AG08395 (cell line): ENCODE measurements at places on chromosomes 16 and 17.

DNA sequence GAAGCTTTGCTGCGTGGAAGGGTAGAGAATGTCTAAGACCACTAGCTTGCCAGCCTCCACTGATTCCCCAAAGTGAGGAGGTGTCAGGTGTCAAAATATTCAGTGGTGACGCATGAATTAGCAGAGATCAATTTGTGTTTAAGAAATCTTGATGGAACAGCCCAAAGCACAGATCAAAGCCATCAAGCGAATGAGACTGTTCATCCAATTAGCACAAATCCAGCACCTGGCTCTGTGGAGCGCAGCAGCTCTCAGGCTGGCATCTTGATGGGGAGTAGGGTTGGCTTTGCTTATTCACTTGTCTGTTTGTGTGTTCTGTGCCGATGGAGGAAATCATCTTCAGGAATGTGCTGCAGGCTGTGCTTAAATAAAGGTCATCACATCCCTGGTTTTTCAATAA is 456.8 kb upstream of the CCL2 start:
- DNase-seq: no peak

GRCh38 chr16:57036945-57037344 is 47.6 kb downstream of the NLRC5 start:
- DNase-seq: no peak

- peak; percentile 74 for DNase-seq
Observed at GRCh38 chr16:813204-813915, 12.8 kb upstream of the GNG13 start.

- DNase-seq: no peak
Observed at GRCh38 chr17:76789235-76789788, 51.4 kb downstream of the MFSD11 start.

DNA sequence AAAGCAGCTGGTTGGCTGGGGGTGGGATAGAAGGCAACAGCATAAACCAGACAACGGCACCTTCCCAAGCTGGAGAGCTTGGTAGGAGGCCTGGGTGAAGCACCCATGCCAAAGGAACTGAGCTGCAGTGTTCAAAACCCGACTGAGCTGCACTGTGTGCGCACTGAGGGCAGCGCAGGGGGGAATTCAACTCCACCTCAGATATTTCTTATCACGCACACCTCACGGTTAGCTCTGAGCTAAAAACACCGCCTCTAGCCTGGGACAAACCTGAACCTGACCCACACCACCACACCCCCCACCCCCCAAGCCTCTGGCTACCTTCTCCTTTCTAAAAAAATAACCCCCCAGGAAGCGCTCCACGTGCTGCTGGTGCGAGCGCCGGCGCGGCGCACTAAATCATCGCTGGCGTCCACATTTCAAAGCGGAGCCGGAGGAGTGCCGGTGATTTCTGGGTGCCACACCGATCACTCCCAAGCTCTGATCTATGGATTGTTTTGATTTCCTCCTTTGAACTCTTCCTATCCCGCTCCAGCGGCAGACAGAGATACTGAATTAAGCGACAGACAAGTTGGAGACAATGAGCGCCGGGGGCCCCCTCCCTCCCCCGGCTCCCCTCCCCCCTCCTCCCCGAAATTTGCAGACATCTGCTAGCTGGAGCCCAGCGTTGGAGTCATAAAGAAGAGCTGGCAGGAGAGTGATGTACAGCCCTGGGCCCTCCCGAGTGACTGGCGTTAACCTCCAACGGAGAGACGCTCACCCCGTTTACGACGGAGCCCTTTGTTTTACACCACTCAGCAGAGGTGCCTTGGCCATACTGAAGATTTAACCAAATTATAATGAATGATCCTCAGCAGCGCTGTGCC is 85.0 kb downstream of the NOG start:
- DNase-seq: no peak

- no peak for DNase-seq
Observed at GRCh38 chr17:37830151-37830993, 85.5 kb upstream of the HNF1B start.

DNA sequence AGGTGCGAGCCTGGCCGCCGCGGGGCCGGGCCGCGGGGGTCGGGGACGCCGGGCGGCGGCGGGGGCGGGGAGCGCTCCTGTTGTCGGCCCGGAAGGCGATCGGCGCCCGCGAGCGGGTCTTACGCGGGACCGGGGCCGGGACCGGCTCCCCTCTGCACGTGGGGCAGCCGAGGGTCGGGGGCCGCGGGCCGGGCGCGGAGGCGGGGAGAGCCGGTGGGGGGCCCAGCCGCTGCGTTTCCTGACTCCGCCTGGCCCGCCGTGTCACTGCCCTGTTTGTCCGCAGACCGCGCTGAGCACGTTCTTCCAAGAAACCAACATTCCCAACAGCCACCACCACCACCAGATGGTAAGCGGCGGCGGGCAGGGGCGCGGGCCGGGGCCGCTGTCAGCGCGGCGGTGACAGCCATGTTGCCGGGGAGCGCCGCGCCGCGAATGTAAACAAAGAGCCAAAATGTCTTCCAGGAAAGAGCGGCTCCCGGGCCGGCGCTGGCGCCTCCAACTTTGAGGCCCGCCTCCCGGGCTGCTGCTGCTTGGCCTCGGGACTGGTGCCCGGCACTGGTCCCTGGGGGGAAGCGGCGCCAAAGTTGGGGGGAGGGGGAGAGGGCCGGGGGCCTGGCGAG is 586 bp downstream of the UBALD2 start:
- DNase-seq: peak; percentile 50

DNA sequence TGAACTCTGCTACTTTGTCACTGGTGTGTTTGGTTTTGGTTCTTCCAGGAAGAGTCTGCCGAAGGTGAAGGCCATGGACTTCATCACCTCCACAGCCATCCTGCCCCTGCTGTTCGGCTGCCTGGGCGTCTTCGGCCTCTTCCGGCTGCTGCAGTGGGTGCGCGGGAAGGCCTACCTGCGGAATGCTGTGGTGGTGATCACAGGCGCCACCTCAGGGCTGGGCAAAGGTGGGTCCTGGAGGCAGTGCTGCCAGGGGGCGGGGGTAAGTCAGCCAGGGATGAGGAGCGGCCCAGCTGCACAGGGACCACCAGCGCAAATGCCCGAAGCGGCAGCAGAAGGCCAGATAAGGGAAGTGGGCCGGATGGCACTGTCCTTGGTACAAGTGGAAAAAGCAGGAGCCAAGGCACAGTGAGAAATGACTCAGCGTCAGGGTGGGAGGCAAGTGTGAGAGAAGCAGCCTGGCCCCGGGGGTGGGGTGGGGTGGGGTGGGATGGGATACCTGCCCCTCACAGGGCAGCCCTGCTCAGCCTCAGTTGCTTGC is 41.9 kb downstream of the TMEM11 start:
- DNase-seq: no peak

GRCh38 chr17:40921026-40921425 is 16.4 kb downstream of the KRT23 start:
- DNase-seq: no peak

DNA sequence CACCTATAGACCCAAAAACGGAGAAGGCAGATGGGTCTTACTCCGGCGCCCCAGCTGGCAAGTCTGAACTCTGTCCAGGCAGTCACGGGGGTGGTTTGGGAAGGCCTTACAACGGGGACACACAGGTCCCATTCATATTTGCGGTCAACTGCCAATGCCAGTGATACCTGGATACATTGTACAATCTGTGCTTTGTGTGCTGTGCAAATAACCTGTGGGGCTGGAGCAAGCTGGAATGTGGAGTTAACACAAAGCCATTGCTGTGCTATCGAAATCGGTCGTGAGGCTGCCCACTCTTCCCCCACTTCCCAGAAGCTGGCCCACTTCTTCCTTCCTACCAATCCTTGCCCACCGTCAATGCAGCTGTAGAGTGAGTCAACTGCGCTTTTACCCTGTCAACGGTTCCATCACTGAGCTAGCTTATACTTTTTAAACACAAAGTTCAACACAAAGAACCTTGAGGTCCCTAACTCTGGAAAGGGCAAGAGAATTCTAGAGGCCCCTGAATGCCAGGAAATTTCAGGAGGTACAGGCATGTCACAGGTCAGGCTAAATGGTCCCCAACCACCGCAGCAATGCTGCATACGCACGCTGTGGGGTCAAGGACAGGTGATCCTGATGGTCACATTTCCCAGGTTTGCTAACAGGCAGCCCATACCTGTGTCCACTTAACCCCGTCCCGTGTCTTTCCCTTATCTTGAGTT is 122.8 kb downstream of the ZFHX3 start:
- DNase-seq: no peak

GRCh38 chr17:69884356-69884755 is 190.7 kb upstream of the KCNJ16 start:
- no peak for DNase-seq
